ENCODE measurements at places on chromosomes 12 and 14.
A peak's percentile ranks its signal among the peaks of the same experiment; 100 is the strongest.

- peak; percentile 54 for DNase-seq
These were observed 11.2 kb downstream of the BCL2L14 start for GRCh38 chr12:12081836-12082497.

DNA sequence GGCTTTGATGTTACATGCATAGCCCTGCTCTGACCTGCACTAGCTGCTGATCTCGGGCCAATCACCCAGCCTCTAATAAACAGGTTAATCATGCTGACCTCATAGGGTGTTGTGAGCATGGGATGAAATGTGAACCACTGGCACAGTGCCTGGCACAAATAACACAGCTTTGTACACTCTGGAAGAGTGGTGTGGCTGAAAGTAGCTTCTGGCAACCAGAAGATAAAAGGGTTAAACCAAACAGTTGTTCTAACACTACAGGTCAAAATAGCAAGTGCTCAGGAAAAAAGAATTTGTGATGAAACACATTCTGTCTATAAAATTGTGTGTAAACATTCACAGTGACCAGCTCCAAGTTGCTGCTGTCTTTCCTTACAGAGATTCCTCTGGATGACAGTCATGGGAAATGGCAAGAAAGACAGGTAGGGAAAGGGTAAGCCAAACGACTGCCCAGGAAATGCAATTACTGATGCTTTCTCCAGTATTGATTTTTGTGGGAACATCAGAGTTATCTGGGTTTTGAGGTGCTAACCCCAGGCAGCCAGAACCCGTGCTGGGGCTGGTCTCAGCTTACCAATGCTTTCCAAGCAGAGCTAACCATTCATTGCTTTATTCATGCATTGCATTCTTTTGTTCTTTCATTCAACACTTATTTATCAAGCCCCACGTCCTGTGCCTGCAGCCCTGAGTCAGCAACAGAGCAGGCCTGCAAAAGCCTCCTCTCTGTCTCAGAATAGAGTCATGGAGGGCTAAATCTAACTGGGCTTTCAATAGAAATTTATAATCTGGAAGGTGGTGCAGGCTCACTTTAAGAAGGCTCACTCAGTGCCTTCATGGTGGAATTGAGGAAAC lies 38.1 kb upstream of the CAPRIN2 start:
- no peak for DNase-seq

DNA sequence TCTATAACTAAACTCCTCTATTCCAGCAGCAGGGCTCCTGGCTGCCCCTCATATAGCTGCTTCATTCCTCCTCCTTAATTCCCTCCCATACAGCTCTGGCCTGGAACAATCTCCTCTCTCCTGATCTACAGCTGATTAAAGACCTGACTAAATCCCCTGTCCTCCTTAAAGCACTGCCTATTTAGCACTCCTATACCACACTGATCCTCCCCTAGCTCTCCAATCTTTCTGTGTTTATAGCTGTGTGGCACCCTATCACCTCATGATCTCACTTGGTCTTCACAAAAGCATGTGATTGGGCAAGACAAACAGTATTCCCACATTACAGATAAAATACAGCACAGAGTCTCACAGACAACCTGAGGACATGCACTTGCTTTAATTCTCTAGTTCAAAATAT lies 17.4 kb downstream of the FMNL3 start:
- DNase-seq: no peak

DNA sequence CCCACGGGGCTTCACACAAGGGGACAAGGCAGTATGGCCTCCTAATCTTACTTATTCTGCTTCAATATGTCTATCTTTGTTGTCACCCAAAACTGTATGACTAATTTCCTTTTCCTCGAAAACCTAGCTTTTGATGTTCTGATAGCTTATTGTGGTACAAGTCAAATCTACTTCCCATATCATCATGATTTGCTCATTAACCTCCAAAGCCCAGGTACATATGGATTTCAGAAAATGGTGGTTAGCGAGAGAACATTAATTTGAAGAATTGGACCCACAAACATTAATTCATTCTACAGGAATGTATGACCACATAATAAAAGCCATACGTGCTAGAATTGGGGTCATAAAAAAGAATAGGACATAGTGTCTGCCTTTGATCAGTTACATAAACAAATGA lies 412.5 kb downstream of the CCDC91 start:
- no peak for DNase-seq

GRCh38 chr12:65325183-65325582 lies 46.7 kb downstream of the MSRB3 start:
- no peak for DNase-seq

DNA sequence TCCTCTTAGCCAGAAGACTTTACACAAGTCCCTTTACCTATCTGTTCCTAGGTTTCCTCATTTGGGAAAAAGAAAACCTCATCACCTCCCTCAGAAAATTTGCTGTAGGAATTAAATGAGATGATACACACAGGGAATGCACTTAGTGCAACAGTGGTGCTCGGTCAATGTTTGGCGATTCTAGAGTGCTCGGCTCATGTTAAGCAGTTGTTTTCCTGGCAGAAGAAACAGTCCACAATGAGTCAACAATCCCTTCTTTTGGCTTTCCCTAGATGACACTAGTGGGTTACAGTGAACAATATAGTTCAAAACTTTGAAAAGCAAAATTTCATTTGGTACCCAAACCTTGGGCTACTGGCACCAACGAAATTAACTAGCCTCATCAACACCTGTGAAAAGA lies 3.9 kb upstream of the TMEM233 start:
- no peak for DNase-seq

GRCh38 chr12:16606991-16607390 lies 1.0 kb upstream of the LMO3 start:
- no peak for DNase-seq

GRCh38 chr12:40184493-40185302 lies 40.1 kb upstream of the LRRK2 start:
- no peak for DNase-seq

- DNase-seq: no peak
These were observed 57.5 kb downstream of the FRS2 start for GRCh38 chr12:69527506-69528272.

GRCh38 chr12:65810036-65810435 lies 14.2 kb upstream of the HMGA2 start:
- DNase-seq: no peak

DNA sequence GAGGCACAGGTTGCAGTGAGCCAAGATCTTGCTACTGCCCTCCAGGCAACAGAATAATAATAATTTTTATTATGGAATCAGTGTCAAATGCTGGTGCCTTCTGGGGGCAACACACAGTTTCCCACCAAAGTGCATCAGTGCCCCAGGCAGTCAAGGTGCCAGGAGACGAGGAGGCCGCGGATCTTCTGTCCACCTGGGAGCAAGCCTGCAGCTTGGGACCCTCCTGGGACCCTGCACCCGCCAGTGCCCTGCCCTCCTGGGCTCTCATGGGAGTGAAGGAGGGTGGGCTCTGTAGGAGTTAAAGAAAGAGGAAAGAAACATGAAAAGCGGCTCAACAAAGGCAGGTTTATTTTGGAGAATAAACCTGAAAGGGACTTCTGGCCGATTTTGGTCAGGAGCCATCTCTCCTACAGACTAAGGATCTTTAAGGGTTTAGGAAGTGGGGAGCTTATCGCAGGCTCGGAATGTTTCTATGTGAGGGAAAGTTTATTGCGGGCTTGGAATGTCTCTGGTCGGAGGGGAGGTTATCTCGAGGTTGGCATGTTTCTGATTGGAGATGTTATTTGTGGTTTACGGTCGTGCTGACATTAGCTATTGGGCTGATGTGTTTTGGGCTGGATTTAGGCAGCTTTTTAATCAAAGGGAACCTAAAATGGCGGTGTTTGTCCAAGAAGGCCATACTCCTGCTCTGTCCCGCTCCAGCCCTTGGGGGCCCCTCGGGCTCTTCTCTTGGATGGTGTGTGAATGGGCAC lies 1.1 kb upstream of the ASPG start:
- DNase-seq: no peak

DNA sequence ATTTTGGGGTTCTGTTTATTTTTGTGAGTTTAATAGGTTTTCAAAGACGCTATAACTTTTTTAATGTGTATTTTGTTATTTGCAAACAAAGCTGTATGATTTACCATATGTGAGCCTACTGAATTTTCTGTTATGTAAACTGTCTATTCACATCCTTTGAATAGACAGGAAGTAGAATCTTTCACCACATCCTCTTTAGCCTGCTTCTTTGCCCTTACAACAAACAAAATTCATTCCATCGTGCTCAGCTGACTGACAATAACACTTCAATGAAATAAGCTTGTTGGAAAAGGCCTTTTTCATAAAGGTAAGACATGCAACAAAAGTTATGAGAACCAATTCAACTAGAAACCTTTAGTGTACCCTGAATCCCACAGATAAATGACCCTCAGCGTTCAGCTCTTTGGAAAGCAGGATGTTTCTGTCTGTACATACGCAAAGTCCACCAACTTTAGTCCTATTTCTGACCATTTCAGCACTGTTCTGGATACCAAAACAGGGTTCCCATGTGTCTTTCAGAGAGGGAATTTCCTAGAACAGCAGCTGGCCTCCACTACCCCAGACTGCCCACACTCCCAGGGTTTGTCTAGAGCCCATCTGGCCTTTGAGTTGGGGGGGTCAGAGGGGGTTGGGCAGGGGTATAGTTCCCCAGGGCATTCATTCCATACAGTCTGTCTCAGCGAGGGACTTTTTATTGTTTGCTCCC lies 71.3 kb downstream of the DUSP6 start:
- DNase-seq: no peak

- no peak for DNase-seq
These were observed 854.0 kb upstream of the SEL1L start for GRCh38 chr14:82387699-82388098.

DNA sequence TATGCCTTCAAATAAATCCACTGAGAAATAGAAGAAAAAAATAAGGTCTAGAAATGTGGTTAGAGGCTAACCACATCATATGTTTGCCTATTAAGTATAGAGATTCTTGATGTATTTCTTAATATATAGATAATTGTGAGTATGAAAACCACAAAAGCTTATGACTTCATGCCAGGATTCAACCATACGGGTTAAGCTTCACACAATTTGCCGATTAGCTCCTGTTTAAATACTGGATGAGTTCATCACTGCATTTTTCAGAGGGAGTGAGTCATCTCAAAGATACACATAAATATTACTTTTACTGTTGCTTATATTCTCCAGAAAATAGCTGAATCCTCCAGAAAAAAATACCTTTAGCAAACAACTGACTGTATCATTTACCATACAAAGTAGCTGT lies 79.6 kb downstream of the RPL10L start:
- no peak for DNase-seq

- DNase-seq: peak; percentile 13
These were observed 316.8 kb downstream of the PAWR start for GRCh38 chr12:79373896-79374499.

- no peak for DNase-seq
These were observed 59.6 kb downstream of the FBXL14 start for GRCh38 chr12:1534748-1535147.

DNA sequence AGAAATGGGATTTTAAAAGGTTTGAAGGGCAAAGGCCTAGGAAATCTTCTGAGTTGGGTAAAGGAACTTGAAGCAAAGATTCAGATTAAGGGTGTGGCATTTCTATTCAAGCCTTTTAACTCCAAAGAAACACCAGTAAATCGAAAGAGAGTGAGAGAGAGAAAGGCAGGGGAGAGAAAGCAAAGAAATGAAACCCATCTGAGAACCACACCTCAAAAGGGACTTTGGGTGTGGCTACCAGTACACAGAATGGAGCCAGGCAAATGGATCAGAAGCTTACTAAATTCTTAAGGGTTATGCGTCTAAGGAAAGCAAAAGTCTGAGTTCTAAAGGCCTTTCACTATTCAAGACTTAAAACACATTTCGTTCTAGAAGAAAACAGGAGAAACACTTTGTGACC lies 277.4 kb downstream of the BCL11B start:
- DNase-seq: no peak

GRCh38 chr12:109581856-109582255 lies 8.3 kb downstream of the MVK start:
- no peak for DNase-seq

GRCh38 chr12:115407036-115407435 lies 723.1 kb upstream of the TBX3 start:
- DNase-seq: no peak

- no peak for DNase-seq
These were observed 11.7 kb downstream of the RCOR1 start for GRCh38 chr14:102604183-102604582.

DNA sequence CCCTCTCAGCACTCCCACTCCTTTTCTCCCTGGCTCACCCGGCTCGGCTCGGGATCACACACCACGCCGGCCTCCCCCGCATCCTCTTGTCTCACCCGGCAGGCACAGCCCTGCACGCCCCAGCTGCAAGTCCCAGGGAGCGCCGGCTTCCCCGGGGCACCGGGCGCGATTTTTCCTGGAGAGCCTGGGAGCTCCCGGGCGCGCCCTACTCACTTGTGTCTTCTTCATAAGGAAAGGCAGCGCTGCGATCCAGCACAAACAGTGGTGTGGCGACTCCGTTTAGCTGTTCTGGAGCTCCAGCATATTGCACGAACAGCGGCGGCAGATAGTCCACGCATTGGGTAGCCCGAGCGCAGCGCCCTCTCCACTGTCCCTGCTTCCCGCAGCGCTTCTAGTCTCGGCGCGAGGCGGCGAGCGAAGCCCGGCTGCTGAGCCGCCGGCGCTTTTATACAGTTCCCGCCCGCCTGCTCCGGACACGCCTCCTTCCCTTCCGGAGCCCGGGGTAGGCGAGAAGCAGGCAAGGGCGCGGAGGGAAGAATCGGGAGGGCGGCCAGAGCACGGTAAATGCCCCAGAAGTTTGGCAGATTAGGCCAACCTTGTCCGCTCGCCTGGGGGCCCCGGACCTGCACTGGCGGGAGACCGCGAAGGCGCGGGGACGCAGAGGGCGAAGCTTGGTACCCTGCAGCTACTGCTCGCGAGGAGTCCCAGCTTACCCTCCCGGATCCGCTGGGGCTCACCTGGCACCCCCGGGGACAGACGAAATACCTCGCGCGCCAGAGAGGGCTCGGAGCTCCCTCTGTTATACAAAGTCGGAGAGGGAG lies at the start of gene KITLG:
Gene KITLG (minus strand): TSS at position 421 of the 821 bp plus-strand sequence. CDS start 193 bp downstream, at position 228.
- DNase-seq: peak; percentile 50

- no peak for DNase-seq
These were observed 4.6 kb upstream of the LRP1-AS start for GRCh38 chr12:57151741-57152630.

DNA sequence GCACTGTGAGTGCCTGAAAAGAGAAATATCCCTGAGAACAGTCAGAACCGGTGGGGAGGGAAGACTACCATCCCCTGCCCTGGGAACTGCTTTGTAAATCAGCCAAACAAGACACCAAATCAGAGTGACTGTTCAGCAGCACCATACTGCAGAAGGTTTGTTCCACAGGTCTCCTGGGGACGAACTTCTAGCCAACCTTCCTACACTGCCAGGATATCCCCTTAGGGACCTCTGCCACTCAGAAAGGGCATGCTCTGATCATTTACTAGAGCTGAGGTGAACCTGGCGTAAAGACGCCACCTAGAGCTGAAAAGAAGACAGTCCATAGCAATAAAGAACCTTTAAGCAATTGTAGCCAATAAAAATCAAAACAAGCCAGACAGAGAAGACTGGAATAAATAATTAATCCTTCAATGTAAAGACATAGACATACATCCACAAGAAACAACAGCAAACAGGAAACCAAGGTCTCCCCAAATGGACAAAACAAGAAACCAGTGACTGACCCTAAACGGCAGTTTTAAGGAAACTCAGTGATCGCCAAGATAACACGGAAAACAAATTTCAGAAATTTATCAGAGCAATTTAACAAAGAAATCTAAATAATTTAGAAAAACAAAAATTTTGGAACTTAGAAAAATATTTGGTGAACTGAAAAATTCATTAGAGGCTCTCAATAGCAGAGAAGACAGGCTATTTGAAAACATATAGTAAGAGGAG lies 228.1 kb upstream of the AMIGO2 start:
- peak; percentile 76 for DNase-seq

GRCh38 chr12:16198884-16199283 lies 78.6 kb downstream of the SLC15A5 start:
- no peak for DNase-seq

Measured in erythroblast (primary cell).